ENCODE measurements at places on chromosomes 4 and X.
A peak's percentile ranks its signal among the peaks of the same experiment; 100 is the strongest.

DNA sequence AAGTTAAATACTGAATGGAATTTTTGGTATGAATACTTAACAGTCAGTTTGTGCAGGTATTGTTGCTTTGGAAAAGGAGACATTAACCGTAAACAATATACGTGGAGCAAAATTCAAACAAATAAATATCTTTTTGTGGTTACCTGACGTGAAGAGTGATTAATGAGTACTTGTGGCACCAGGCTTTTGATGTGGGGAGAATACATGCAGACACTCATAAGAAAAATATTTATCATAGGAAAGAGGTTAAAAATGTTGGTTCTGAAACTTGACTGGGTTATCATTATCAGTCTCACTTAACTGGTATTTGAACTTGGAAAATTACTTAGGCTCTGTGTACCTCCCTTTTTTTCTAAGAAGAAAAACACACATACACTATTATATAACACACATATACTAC is 136.4 kb upstream of the NDST4 start:
- no peak for DNase-seq

- DNase-seq, result no peak
These were observed 498 bp downstream of the MAGEA10 start for GRCh38 chrX:152137771-152138387.

DNA sequence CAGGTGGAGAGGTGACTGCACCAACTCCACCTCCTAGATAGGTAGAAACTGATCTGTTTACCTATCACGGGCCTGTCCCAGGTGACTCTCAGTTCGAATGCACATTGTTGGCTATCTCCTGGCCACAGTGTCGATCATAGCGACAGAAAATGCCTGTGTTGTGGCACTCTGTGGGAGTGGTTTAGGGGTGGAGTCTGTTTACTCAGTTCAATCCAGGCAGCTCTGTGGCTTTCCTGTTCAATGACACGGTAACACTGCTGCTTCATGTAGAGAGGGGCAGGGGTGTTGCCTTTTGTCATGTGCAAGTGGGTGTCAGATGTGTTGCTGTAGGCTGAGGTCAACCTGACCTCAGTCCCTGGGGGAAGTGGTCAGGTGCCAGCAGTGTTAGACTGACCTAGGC is 1602.4 kb downstream of the TECRL start:
- peak; percentile 82 for DNase-seq

DNA sequence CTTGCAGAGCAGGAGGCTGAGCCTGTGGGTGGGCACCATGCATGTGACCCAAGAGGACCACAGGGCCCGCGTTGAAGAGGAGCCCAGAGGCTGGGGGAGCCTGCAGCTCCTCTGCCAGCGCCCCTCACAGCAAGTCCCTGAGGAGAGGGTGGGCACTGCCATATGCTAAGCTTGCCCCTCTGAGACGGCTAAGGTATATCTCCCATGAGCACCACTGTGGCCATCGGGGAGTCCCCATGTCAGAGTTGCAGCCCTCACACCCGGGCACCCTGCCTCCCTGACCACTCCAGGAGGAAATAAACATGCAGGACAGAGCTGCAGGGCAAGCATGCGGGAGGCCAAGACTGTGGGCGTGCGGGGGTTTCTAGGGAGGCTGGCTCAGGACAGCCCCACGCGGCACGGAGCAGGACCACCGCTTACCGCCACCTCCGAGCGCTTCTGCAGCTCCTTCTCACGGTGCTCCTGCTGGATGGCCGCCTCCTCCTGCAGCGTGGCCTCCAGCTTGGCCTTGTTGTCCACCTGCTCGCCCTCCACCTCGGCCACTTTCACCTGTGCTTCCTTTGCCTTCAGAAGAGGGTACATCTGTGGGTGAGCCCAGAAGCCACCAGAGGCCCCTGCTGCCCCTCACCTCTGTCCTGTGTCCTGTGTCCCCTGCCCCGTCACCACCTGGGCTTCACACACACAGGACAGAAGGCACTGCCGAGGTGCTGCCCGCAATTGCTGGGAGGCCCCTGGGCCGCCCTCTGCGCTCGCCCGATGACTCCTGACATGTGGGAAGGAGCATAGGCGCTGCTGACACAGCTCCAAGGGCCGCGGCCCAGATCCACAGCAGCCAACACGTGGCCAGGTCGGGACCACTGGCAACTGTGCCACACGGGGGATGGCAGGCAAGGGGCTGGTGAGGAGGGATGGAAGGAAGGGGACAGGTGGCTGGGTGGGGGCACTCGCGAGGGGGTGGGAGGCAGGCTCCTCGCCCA is 29.8 kb downstream of the FGFR3 start:
- no peak for DNase-seq

DNA sequence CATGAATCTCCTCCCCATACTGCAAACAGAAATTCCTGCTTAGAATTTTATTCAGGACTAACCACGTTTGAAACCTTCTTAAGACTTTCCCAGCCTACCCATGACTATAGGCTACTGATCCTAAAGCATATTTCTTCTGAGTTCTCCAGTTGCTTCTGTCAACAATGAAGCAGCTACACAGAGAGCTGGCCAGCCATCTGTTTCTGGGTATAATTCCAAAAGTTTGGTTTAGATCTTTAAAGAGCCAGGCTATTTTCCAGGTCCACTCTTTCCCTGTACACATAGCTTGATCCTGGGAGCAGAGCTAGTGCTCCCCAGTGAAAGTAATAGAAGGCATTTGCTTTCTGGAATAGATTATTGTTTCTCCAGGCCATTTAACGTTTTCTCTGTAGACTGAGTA is 4.0 kb upstream of the ITM2A start:
- no peak for DNase-seq
